ENCODE measurements at places on chromosomes 12 and 14.

GRCh38 chr12:101773650-101774162, 34.4 kb upstream of the SYCP3 start:
- H3K36me3 ChIP-seq: peaks cover 17% of the 10 kb centered on the region
- H3K4me1 ChIP-seq: peaks cover 2% of the 10 kb centered on the region
- DNase-seq: peak; percentile 71

GRCh38 chr14:71753976-71754375, 178.3 kb upstream of the RGS6 start:
- peaks cover 10% of the 10 kb centered on the region for H3K27me3 ChIP-seq
- H3K27ac ChIP-seq: no peak overlapping the region
- DNase-seq: no peak
- no peaks in the 10 kb centered on the region for H3K36me3 ChIP-seq

- peaks cover 5% of the 10 kb centered on the region for H3K36me3 ChIP-seq
- peak overlapping the region; percentile 92 for H3K27ac ChIP-seq
- peaks cover 61% of the 10 kb centered on the region for H3K4me1 ChIP-seq
Observed at GRCh38 chr14:104687601-104688504, 1.6 kb upstream of the INF2 start.

DNA sequence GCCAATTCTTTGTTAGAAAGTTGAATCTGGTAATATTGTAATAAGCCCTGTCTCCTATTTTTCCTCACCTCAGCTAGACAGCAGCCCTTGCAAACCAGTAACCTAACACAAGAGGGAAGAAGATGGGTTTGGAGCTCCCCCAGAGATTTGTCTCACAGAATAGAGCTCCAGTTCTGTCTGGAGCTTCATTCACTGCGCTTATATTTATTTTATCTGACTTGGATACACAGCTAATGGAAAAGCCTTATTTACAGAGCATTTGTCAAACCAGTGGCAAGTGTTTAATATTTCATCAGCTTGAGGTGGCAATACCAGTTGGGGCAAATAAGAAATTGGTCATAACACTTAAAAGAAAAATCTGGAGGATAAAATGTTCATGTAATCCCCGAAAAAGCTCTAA, 1094.0 kb downstream of the FSCB start:
- no peaks in the 10 kb centered on the region for H3K36me3 ChIP-seq
- no peak overlapping the region for H3K27ac ChIP-seq
- peak; percentile 0 for DNase-seq

GRCh38 chr14:56125772-56126636, 7.8 kb downstream of the PELI2 start:
- no peak overlapping the region for H3K27ac ChIP-seq
- H3K27me3 ChIP-seq: no peaks in the 10 kb centered on the region
- no peak overlapping the region for H3K4me3 ChIP-seq
- DNase-seq: no peak
- H3K36me3 ChIP-seq: no peaks in the 10 kb centered on the region
- H3K4me1 ChIP-seq: peaks cover 5% of the 10 kb centered on the region

GRCh38 chr12:82176761-82177490, 181.3 kb downstream of the CCDC59 start:
- no peak for DNase-seq
- no peak overlapping the region for H3K4me3 ChIP-seq
- no peaks in the 10 kb centered on the region for H3K27me3 ChIP-seq

DNA sequence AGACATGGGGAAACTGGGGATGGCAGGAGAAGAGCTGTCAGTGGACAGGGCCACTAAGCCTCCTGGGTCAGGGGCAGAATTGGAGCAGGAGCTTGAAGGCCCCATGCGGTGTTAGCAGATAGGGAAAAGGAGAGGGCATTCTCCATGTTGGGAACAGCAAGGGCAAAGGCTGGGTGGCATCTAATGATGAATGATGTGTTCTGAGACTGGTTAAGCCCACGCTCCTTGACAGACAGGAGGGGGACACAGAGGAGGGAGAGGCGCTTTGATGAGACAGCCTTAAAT, 63.0 kb downstream of the CLMN start:
- no peak overlapping the region for H3K4me3 ChIP-seq
- DNase-seq: no peak
- H3K27ac ChIP-seq: no peak overlapping the region
- peaks cover 24% of the 10 kb centered on the region for H3K4me1 ChIP-seq
- no peaks in the 10 kb centered on the region for H3K36me3 ChIP-seq
- H3K27me3 ChIP-seq: peaks cover 2% of the 10 kb centered on the region

DNA sequence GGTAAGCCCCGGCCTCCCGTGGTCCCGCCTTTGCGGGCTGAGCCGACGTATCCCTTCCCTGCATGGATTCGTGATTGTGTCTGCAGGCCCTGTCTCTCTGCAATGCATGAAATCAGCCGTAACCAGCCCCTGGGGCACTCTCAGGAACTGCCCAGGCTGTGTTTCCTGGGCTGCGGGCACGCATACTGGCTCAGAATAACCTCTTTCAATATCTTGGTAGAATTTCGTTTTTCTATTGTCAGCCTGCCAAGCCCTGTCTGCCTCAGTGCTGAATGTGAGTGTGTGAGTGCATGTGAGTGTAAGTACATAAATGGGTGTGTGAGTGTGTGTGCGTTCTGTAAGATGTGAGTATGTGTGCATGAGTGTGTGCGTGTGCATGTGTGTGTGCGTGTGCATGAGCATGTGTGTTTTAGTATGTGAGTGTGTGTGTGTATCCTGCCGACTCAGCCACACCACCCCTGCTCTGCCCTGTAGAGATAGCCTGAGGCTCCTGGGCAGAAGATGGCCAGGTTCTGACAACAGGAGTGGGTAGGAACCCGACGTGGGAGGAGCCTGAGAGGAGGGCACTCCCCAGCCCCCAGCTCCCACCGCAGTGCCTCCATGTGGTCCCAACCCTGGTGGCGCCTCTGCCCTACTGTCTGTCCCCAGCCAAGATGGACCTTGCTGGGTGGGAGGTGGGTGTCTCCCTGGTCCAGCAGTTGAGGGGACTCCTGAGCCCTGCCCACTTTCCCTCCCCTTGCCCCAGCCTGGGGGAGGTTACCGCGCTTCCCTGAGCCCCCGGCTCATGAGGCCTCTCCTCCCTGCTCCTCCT, 268.8 kb downstream of the ADGRD1 start:
- no peaks in the 10 kb centered on the region for H3K36me3 ChIP-seq
- H3K4me1 ChIP-seq: peaks cover 4% of the 10 kb centered on the region
- H3K27ac ChIP-seq: no peak overlapping the region
- H3K4me3 ChIP-seq: no peak overlapping the region
- DNase-seq: no peak
- peaks cover 16% of the 10 kb centered on the region for H3K27me3 ChIP-seq

GRCh38 chr12:71439362-71439612, 311 bp upstream of the LGR5 start:
- peaks cover 38% of the 10 kb centered on the region for H3K27me3 ChIP-seq
- peaks cover 16% of the 10 kb centered on the region for H3K4me1 ChIP-seq
- H3K36me3 ChIP-seq: no peaks in the 10 kb centered on the region
- H3K4me3 ChIP-seq: peak overlapping the region; percentile 41
- DNase-seq: no peak

DNA sequence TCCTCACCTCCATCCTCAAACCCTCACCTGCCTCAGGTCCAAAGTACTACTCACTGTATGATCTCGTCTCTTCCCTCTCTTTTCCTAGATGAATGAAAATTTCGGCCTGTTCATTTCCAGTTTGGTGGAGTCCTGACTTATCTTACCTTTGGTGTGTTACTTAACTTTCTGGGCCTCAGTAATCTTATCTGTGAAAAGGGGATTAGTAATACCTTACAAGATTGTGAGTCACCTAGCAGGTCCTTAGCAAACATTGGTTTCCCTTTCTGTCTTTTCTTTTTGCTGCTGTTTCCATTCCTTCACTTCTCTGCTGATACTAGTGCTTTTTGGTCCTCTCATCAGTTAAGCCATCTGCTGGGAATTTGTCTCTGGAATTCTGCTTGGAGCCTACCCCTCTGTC, 52.8 kb downstream of the AKAP6 start:
- H3K36me3 ChIP-seq: no peaks in the 10 kb centered on the region
- no peaks in the 10 kb centered on the region for H3K27me3 ChIP-seq
- H3K4me3 ChIP-seq: no peak overlapping the region
- no peak overlapping the region for H3K27ac ChIP-seq
- no peak for DNase-seq

DNA sequence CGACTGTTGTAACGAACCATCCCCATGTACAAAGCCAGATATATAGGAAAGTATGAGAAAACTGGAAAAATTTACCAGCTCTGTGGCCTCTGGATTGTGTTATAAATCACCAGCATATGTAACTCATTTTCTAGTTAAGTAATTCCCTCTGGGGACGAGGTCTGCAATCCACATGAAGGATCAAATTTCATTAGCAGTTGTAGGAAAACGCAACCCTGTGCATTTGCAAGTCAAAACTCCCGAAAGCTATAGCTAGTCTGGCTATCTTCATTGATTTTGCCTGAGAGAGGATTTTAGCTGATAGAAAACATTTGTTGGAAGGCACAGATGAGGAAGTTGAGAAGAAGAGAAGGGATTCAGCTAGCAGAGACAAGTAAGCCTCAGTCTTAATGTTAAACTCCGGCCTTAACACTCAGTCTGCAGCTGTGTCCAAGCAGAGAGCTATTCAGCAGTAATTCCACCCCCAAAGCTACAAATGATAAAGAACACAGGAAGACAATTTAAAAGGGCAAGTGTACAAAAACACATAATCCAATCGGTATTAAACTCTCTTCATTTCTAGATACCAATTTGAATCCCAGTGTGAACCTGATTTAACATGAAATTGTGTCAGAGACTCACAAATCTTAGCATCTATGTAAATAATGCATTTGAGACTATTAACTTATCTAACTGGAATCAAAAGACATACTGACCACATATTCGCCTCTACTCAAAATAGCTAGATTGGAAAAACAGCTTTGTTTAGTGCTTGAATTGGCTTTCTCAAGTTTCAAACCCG, 54.2 kb upstream of the CERS5 start:
- DNase-seq: peak; percentile 98
- peaks cover 18% of the 10 kb centered on the region for H3K4me1 ChIP-seq
- H3K4me3 ChIP-seq: peak overlapping the region; percentile 62
- peak overlapping the region; percentile 95 for H3K27ac ChIP-seq

- H3K27ac ChIP-seq: no peak overlapping the region
- peaks cover 2% of the 10 kb centered on the region for H3K36me3 ChIP-seq
- H3K4me1 ChIP-seq: no peaks in the 10 kb centered on the region
- no peak for DNase-seq
Observed at GRCh38 chr12:92123780-92124688, 21.6 kb downstream of the BTG1 start.

DNA sequence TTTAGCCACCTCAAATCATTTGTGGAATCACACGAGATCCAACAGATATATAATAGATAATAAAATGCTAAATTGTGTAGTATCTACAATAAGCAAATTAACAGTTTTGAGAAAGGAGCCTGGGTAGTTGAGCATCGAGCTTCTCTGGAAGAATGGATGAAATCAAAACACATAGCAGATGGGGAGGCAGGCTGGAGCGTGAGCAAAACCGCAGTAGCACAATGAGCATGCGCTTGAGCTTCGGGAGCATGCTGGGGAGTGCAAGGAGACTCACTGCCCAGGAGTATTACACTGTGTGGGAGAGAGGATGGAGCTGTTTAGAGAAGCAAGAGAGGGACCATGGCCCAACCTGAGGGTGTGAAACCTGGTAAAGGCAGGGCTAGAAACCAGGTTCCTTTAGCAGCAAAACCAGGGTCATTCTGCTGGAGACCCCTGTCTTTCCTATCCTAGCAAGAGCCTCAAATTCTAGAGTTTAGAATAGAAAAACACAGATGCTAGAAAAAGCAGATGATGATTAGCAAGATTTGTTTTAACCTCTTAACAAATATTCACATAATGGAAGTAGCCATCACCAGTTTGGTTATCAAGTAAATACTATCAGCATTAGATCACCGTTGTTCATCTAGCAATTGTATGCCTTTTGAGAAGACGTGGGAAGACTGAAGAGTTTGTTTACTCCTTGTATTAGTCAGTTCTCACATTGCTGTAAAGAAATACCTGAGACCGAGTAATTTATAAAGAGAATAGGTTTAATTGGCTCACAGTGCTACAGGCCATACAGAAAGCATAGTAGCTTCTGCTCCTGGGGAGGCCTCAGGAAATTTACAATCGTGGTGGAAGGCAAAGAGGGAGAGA, 484.8 kb downstream of the EGLN3 start:
- H3K36me3 ChIP-seq: no peaks in the 10 kb centered on the region
- DNase-seq: no peak
- no peak overlapping the region for H3K27ac ChIP-seq
- H3K4me1 ChIP-seq: peaks cover 8% of the 10 kb centered on the region

DNA sequence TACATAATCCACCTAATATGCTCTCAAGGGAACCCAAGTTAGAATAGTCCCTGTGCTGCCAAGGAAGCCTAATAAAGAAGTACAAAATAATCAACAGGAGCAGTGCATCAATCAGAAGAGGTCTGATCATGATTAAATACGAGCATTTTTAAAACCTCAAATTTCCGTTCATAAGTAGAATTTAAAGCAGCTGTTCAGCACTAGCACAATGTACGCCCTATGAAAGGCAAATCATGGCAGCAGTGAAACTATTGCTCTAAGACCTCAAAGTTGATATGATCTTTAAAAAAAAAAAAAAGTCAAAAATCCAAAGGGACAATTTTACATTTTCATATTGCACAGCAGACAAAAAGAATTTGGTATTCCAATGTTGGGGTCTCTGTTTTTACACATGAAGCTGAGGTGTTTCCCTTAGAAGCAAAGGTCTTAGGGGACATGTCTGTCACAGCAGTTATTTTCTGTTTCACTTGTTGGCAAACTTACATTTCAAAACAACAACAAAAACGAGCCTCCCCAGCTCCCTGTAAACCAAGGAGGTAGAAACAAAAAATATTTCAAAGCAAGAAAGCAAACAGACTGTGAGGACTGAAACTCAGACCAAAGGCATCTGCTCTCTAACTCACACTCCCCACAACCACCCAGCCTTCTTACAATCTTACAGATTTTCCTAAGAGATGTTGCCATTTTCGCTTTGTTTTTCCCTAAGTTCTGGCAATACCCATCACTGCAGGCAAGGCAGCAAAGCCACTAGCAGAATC, 28.2 kb downstream of the SOX5 start:
- no peaks in the 10 kb centered on the region for H3K27me3 ChIP-seq
- DNase-seq: peak; percentile 7
- no peak overlapping the region for H3K27ac ChIP-seq
- H3K4me1 ChIP-seq: no peaks in the 10 kb centered on the region

- H3K27ac ChIP-seq: no peak overlapping the region
- no peaks in the 10 kb centered on the region for H3K36me3 ChIP-seq
- H3K4me1 ChIP-seq: no peaks in the 10 kb centered on the region
- no peak for DNase-seq
- no peak overlapping the region for H3K4me3 ChIP-seq
- peaks cover 16% of the 10 kb centered on the region for H3K27me3 ChIP-seq
Observed at GRCh38 chr12:257521-258321, 4.9 kb downstream of the SLC6A13 start.

- no peak overlapping the region for H3K27ac ChIP-seq
- H3K4me3 ChIP-seq: no peak overlapping the region
- no peak for DNase-seq
- H3K36me3 ChIP-seq: no peaks in the 10 kb centered on the region
Observed at GRCh38 chr12:106128585-106129328, 10.0 kb downstream of the NUAK1 start.

DNA sequence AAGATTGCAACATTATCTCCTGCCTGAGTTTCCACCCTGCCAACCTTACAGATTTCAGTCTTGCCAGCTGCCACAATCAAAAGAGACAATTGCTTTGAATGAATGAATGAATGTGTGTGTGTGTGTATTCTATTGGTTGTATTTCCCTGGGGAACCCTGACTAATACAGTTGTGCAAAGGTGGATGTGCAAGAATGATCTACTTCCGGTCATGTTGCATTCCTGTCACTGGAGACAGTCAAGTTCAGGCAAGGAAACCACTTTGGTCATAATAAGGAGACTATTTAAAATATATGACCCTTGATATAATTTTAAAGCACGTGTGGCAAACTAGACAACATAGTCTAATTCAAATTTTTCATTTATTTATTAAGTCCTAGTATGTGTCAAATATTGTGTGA, 13.1 kb downstream of the RERG start:
- H3K27me3 ChIP-seq: no peaks in the 10 kb centered on the region
- H3K27ac ChIP-seq: no peak overlapping the region
- H3K36me3 ChIP-seq: no peaks in the 10 kb centered on the region
- H3K4me1 ChIP-seq: no peaks in the 10 kb centered on the region

Measured in muscle of leg (tissue), 16 donors.